ENCODE measurements at places on chromosomes 2 and 18.

- DNase-seq, result no peak
Observed at GRCh38 chr2:111966241-111966640, 67.8 kb downstream of the MERTK start.

- no peak for DNase-seq
Observed at GRCh38 chr2:238633426-238634328, 206.9 kb downstream of the ASB1 start.

DNA sequence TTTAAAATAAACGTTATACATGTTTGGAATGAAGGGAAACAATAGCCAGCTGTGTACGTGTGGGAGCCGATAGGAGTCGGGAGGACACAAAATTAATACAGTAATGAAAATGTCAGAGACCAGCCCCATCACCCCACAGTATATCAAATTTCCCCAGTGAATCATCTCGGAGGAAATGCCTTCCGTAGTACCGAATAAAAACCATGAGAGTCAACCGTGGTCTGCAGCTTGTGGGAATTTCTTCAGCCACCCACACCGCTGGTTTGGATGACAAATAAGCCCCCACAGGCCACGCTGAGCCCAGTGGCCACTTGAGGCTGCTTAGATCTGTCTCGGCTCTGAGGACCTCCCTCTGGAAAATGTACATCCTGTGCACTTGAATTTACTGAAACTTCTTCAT lies 133.7 kb downstream of the COL6A3 start:
- DNase-seq, result no peak

DNA sequence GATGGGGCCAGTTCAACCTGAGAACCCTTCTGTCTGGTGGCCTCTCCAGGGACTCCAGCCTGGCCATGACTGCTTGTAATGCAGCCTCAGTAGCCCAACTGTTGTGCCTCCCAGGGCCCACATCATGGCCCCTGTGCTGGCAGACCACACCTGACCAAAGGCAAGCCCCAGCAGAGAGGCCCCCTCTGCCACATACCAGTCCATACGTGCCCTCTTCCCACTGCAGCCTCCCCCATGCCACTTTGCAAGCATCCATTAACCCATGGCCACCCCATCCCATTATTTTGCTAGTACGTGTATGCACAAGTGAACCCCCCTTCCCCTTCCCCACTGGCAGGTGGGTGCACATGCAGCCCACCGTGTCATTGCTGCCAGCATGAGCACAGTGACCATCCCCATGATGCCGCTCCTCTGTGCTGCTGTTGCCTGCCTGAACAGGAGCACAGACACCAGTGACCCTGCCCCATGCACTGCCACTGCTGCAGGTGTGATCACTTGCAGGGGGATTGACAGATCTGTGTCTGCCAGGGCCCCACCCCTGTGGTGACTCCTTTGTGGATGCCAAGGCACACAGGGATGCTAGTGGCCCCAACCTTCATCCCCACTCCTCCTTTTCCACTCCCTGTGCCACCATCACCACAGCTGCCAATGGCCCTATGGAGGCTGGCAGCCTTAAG lies 330.0 kb upstream of the DSEL start:
- no peak for DNase-seq

GRCh38 chr18:26642440-26643348 lies 94.3 kb upstream of the KCTD1 start:
- peak; percentile 67 for DNase-seq

GRCh38 chr2:238161291-238162051 lies 2.7 kb downstream of the ERFE start:
- no peak for DNase-seq

GRCh38 chr2:165791421-165792103 lies 2.5 kb downstream of the GALNT3 start:
- peak; percentile 42 for DNase-seq

DNA sequence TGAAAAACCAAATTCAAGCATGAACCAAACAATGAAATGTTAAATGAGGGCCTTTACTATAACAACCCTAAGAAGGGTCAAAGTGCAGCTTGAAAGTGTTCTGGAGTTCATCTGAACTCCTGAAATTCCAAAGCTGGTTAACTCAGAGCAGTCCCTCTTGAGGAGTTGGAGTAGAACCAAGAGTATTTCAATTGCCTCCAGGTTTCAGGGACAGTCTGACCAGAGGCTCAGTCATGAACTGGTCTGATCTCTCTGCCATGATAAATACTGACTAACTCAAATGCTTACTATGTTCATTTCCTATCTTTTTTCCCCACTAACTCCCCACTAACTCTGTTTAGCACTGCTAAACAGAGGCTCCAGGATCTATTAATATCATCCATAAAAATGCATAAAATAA lies 2.7 kb downstream of the STARD7 start:
- no peak for DNase-seq

- no peak for DNase-seq
Observed at GRCh38 chr2:134796373-134796772, 42.0 kb upstream of the ACMSD start.

GRCh38 chr2:184685999-184686841 lies 87.9 kb downstream of the ZNF804A start:
- DNase-seq, result no peak

DNA sequence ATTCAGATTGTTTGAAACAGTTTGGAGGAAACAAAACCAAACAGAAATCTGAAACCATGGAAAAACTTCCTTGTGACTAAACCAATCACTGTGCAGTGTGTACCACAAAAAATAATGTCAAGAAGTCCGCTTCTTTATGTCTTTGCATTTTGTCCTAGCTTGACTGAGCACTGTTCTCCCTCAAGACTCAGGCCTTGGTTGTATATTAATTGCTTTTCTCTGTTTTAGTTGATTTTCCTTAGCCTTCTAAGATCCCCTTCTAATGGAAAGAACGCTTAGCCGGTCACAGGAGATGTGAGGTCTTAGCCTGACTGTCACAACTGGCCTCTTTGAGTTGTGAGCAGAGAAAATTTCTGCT lies 56.6 kb downstream of the LCLAT1 start:
- DNase-seq, result no peak

- no peak for DNase-seq
Observed at GRCh38 chr18:23631312-23631711, 31.4 kb downstream of the ANKRD29 start.

- DNase-seq, result no peak
Observed at GRCh38 chr18:50793641-50794565, 25.9 kb downstream of the MRO start.

DNA sequence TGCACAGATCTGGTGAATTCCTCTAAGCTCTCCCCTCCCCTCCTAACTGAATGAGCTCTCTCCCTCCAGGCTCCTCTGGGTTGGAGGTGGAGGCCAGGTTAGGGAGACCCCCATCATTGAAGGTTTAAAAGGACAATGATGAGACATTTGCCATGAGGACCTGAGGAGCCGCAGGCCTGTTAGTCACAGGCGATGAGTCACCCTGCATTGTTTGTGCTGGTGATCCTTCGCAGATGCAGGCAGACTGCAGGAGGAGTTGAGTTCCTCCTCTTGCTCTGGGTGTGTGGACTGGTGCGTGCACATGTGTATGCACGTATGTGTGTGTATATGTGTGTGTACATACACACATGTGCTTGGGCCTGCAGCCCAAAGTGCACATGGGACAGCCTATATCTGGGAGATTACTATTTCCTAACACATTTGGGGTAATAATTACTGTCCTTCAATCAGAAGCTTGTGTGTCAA lies 42.0 kb downstream of the MCFD2 start:
- peak; percentile 87 for DNase-seq

GRCh38 chr2:191831410-191831994 lies 15.4 kb downstream of the CAVIN2 start:
- peak; percentile 26 for DNase-seq

GRCh38 chr2:205675861-205676516 lies 6.3 kb upstream of the NRP2 start:
- DNase-seq, result peak; percentile 66

GRCh38 chr2:51649366-51649765 lies 617.4 kb upstream of the NRXN1 start:
- no peak for DNase-seq

GRCh38 chr2:86793752-86794151 lies 3.0 kb upstream of the CD8A start:
- no peak for DNase-seq

GRCh38 chr2:43890855-43891254 lies 52.1 kb downstream of the ABCG8 start:
- DNase-seq, result no peak

DNA sequence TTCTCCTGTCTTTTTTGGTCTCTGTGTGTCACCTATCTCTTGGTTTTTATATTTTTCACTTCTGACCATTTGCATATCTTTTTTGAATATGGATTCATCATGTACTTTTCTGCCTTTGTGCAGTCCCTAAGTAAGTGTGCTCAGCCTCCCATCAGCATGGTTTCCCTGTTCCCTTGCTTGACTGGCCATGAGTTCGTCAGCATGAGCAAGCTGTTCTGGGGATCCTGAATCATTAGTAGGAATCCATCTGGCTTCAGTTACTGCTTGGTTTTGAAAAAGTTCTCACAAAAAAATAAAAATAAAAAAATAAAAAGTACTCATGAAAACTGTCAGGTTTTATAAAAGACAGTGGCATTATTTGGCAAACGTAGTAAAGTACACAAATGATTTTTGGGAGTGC lies 144.1 kb downstream of the NCOA1 start:
- no peak for DNase-seq

- no peak for DNase-seq
Observed at GRCh38 chr2:199956062-199956380, 639 bp downstream of the MAIP1 start.

- no peak for DNase-seq
Observed at GRCh38 chr2:30516166-30516565, 69.1 kb downstream of the LCLAT1 start.

DNA sequence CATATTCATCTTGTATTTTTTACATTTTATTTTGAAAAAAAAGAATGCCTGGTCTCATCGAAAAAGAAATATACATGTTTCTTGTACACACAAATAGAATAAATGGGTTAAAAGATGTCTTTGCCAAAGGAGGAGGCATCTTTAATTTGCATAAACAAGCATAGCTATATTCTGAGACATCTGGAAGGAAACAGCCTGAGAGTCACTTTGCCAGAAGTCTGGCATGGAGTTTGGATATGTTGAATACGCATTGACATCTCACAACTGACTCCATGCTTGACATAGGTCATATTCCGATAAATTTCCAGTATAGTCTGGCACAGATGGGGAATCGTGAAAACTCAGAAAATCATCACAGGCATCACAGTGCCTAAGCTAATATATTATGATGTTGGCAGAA lies 1317.5 kb upstream of the CELF4 start:
- DNase-seq, result no peak

GRCh38 chr2:64524604-64525316 lies 632 bp downstream of the AFTPH start:
- DNase-seq, result peak; percentile 29

GRCh38 chr2:138276339-138276738 lies 225.2 kb upstream of the SPOPL start:
- no peak for DNase-seq

DNA sequence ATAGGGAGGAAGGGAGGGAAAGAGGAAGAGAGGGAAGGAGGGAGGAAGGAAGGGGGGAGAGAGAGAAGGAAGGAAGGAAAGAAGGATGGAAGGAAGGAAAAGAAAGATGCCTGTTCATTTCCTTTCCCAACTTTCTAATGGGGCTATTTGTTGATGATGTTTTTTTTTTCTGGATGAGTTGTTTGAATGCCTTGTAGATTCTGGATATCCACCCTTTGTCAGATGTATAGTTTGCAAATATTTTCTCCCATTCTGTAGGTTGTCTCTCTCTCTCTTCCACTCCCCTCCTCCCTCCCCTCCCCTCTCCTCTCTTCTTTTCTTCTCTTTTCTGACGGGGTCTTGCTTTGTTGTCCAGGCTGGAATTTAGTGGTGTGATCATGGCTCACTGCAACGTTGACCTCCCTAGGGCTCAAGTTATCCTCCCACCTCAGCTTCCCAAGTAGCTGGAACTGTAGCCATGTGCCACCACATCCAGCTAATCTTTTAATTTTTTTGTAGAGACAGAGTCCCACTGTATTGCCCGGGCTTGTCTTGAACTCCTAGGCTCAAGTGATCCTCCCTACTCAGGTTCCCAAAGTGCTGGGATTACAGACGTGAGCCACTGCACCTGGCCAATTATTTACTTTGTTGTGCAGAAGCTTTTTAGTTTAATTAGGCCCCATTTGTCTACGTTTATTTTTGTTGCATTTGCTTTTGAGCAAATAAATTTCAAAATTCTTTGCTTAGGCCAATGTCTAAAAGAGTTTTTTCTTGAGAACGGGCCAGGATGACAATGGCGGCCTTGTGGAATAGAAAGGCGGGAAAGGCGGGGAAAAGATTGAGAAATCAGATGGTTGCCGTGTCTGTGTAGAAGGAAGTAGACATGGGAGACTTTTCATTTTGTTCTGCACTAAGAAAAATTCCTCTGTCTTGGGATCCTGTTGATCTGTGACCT lies 57.3 kb upstream of the FAM117B start:
- DNase-seq, result no peak

GRCh38 chr18:28875059-28875458 lies 698.1 kb upstream of the CDH2 start:
- no peak for DNase-seq

GRCh38 chr2:191382801-191383200 lies 137.6 kb downstream of the MYO1B start:
- peak; percentile 23 for DNase-seq

DNA sequence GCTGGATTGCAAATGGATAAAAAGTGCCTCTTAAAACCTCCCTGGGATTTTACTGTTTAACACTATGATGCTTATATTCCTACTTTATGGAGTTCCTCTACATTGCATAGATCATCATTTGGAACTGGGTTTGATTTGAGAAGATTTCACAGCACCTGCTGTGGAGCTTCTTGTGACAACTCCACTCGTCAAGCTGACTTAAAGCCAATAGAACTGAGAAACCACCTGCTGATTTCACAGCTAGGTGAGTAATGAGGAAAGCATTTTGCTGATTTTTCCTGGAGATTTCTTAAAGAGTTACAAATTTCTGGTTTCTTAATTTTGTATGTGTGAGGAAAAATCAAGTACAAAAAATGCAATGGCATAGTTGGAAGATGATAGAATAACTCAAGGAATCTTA lies 739.1 kb upstream of the LRRTM1 start:
- no peak for DNase-seq

GRCh38 chr2:118784860-118785259 lies 62.6 kb downstream of the EN1 start:
- no peak for DNase-seq

DNA sequence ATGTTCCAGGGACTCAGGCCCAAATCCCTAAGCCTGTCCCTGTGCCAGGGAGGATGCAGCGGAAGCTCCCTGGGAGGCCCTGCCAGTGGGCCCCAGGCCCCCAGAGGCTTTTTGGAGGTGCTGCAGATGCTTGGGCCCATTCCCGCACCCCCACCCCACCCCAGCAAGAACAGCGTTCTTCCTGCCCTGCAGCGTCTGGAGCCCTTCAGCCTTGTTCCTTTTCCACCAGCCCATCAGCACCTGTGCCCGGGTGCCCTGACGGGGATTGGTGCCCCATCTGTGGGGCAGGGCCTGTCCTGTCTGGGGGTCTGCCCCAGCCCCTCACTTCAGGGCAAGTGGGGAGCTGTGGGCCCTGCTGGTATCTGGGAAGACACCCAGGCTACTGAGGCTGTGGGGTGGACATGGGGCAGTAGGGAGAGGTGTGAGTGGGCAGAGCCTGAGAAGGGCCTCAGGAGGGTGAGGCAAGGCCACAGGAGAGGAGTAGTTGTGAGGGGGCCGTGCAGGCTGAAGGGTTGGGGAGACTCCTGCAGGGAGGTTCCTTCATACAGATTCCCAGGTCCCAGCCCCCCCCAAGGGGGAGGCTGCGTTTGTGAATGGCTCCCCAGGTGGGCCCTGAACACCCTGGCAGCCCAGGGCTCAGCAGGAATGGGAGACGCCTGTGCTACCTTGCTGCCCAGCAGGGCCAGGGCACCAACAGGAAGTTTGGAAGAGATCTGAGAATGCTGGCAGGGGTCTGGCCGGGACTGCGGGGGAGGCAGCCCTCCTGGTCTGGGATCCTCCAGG lies 2.4 kb downstream of the RNPEPL1 start:
- DNase-seq, result no peak

- no peak for DNase-seq
Observed at GRCh38 chr18:54217624-54218023, 6.8 kb downstream of the MBD2 start.
